T-helper 1 cell (primary cell): ENCODE measurements at places on chromosomes 12 and 14.

DNA sequence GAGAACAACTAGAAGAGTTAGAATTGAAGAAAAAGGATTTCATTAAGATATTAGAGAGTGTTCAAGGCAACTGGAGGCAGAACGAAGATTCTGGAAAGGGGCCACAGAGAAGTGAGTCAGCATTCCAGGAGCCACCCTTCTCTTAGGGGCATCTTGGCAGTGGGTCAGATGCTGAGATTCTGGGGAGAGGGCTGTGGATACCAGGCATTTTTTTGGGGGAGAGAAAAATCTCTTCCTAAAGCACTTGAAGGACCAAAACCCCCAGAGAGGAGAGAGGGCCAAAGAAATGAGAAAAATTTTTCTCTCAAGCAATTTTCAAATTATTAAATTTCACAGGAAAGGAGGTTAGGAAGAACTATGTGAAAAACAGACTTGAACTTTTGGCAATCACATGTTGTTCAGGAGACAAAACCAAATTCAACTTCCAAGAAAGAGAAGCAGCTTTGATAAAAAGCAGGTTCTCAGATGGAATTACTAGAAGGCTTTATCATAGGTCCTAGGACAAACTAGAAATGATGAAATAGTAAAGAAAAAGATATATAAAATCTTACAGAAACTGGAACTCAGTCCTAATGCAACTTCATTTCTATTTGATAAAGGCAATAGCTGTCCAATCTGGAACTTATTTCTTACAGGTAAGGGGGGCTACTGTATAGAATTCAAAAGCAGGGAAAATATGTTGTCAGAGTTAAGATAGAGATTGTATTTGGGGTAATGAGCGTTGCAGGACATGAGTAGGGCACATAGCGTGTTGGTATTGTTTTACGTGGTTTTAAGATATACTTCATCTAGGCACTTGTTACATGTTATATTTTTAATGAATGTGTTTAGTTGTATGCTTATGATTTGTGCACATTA is 1.1 kb upstream of the CLEC2D start:
- no peak for DNase-seq

DNA sequence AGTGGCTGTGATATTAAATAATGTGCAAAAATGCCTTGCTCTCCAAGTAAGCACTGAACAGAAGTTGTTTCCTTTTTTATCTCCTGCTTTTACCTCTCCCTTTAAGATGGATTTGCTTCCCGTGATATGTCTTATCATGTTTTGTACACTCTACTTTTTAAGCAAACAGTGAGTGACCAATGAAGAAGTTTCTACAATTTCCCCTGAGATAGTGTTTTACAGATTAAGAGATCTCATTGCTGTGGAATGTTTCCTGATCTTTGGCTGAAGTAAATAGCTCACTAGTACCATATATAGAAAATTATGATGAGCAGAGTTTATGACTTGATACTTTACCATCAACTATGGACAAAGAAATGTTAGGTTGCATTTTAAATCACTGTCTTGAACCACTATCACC is 184.8 kb upstream of the PDE3A start:
- no peak for DNase-seq

DNA sequence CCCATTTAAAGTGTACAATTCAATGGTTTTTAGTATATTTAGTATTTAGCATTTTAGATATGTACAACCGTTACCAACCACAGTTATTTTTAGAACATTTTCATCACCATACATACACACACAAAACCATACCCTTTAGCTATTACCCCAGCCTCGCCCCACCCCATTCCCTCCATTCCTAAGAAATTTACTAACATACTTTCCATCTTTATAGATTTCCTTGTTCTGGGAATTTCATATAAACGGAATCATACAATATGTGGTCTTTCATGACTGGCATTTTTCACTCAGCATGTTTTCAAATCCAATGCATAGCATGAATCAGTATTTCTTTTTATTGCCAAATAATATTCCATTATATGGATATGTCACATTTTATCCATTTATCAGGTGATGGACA is 101.5 kb downstream of the TAOK3 start:
- DNase-seq: no peak

GRCh38 chr12:46509135-46509534 is 136.6 kb upstream of the SLC38A2 start:
- no peak for DNase-seq

DNA sequence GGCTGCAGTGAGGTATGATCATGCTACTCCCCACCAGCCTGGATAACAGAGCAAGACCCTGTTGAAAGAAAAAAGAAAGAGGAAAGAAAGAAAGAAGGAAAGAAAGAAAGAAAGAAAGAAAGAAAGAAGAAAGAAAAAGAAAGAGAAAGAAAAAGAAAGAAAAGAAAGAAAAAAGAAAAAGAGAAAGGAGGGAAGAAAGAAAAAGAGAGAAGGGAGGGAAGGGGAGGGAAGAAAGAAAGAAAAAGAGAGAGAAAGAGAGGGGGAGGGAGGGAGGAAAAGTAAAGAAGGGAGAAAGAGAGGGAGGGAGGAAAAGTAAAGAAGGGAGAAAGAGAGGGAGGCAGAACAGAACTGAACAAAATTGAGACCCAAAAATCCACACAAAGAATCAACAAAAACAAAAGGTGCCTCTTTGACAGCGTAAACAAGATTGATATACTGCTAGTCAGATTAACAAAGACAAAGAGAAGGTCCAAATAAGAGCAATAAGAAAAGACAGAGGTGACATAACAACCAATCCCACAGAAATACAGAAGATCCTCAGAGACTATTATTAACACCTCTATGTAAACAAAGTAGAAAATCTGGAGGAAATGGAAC is 293.9 kb upstream of the AMIGO2 start:
- no peak for DNase-seq

DNA sequence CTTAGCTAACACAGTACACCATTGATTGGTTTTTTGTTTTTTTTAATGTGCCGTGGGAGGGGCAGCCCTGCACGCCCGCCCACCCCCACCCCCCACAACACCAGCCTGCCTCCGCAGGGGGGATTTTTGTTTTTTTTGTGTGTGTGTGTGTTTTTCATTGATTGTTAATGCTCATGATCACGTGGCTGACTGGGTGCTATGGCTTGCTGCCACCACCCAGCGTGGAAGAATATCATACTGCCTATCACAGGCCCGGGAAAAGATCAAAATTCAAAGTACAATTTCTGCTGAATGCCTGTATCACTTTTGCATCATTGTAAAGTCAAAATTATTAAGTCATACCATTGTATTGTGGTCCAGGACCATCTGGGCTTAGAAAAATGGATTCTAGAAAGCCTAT is 8.3 kb downstream of the RESF1 start:
- no peak for DNase-seq

DNA sequence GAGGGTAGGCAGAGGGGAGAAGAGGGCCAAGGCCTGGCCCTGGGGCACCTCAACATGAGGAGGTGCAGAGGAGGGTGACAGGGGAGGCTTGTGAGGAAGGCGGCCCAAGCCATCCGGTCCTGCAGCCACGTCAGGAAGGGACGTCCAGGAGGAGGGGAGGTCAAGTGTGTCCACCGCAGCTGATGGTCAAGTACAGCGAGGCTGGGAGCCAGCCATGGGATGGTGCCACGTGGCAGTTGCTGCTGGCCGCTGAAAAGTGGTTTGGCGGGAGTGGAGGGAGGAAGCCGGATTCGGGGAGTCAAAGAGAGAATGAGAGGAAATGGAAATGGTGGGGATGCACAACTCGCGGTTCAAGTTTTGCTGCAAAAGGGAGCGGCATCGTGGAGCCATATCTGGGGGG is 41.2 kb downstream of the PRIMA1 start:
- DNase-seq: no peak

DNA sequence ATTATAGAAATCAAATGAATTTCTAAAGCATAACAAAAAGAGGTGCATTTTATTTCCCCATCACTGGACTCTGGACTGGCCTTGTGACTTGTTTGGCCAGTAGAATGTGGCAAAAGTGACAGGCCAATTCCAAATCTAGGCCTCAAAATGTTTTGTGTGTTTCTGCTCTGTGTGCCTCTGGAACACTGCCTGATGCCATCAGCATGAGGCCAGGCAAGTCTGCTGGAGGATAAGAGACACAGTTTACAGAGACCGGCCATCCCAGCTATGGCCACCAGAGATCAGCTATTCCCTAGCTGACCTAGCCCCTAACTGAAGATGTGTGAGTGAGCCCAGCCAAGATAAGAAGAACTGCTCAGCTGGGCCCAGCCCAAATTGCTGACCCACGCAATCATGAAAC is 32.9 kb downstream of the ASCL1 start:
- no peak for DNase-seq

GRCh38 chr12:50785406-50786001 is 21.6 kb downstream of the ATF1 start:
- DNase-seq: no peak

DNA sequence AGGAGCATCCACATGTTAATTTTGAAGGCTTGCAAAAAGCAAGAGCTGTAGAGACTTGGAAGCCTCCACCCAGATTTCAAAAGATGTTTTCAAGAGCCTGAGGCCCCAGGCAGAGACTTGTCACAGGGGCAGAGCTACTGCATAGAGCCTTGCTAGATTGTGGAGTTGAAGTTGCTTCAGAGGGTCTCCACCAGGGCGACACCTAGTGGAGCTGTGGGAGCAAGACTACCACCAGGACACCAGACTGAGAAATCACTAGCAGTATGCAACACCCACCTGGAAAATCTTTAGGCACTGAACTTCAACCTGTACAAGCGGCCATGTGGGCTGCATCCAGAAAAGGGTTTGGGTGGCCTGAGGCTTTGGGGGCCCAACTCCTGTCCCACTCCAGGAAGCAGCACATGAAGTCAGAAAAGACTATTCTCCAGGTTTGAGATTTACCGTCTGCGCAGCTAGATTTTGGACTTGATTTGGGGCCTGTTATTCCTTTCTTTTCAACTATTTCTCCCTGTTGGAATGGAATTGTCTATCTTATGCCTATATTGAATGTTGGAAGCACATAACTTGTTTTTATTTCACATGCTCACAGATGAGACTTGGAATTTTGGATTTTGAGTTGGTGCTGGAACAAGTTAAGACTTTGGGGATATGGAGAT is 508.6 kb downstream of the FLRT2 start:
- peak; percentile 5 for DNase-seq
